ENCODE measurements at places on chromosomes 6 and 20. TPM values are rescaled to one million over a fixed set of nuclear protein-coding genes. Genes with fewer than 3 reads are reported as not detected.

DNA sequence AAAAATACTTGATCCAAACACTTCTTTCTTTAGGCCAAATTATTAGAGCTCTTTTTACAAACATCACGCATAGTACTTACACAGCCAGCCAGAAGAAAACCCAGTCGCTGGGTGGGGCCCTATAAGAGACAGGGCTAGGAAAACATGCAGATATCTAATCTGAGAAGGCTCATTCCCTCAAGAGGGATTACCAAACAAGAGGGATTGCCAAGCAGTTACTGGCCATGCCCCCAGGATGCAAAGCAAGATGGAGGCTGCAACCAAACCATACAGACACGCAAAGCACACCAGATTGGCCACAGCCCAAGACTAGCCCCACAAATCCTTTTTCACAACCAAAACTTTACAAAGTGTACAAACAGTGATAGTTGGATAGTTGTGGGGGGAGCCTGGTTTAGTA is 1235.4 kb upstream of the GJE1 start:
- DNase-seq, result no peak
- no peaks in the 10 kb centered on the region for H3K4me1 ChIP-seq
- no peaks in the 10 kb centered on the region for H3K36me3 ChIP-seq

DNA sequence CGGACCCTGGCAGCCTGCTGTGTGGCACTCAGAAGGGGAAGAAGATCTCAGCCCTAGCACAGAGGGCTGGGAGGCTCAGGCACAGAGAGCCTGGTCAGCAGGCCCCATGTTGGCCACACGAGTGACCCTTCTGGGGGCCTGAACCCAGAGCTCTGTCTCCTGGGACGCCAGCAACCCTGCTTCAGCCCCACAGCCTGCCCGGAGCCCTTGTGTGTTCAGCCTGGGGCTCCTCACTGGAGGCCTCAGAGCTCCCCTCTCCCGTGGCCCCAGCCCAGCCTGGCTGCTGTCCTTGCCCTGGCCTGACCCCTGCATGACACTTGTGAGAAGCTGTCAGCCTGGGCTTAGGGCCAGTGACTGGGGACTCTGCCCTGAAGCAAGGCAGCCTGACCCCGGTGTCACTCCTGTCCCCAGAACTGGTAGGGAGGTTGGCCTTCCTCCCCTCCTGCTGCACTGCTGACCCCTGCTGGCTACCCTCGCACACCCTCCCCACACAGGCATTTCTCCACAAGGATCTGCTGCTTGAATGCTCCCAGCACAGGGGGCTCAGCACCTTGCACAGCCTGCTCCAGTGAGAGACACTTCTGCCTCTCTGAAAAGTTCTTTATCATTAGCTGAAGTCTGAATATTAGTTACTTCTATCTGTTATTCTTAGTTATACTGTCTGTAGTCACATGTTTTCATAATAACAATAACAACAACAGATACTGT is 15.4 kb upstream of the IP6K3 start:
- no peaks in the 10 kb centered on the region for H3K27me3 ChIP-seq
- no peak for DNase-seq
- H3K4me3 ChIP-seq, result no peak overlapping the region
- H3K4me1 ChIP-seq, result peaks cover 46% of the 10 kb centered on the region
- H3K36me3 ChIP-seq, result peaks cover 1% of the 10 kb centered on the region

DNA sequence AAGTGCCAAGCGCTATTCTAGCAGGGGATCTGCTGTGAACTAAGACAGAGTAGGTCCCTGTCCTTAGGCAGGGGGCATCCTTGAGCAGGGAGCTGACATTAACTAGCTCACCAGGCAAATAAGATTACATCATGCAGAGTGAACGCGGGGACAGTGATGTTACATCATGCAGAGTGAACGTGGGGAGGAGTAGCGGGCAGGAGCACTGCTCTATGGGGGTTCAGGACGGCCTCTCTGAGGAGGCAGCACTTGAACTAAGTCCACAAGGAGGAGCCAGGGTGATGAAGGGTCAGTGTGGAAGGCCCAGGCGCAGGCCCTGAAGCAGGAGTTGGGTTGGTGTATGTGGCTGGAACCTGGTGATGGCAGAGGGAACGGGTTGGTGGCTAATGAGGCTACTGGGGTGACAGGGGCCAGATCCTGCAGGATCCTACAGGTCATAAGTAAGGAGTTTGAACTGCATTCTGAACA is 38.7 kb downstream of the KAT14 start:
- H3K27ac ChIP-seq, result no peak overlapping the region
- H3K36me3 ChIP-seq, result peaks cover 40% of the 10 kb centered on the region
- DNase-seq, result no peak
- H3K27me3 ChIP-seq, result no peaks in the 10 kb centered on the region
- no peaks in the 10 kb centered on the region for H3K4me1 ChIP-seq

DNA sequence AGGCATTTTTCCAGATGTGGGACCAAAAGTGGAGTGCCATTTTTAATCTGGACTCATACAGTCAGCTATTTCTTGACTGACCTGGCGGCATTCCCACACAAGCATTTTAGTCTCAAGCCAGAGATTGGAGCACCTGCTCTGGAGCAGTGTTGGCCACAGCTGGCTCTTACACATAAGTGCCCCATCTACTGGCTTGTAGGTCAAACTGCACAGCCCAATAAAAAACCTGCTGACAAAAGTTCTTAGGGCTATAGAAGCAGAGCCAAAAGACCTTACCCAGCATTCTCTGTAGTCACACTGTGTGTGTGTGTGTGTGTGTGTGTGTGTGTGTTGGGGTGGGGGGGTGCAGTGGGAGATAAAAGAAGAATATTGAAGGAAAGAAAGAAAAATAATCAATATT is 38.6 kb upstream of the SENP6 start:
- peaks cover 2% of the 10 kb centered on the region for H3K36me3 ChIP-seq
- no peak overlapping the region for H3K27ac ChIP-seq
- H3K27me3 ChIP-seq, result peaks cover 67% of the 10 kb centered on the region
- no peak overlapping the region for H3K4me3 ChIP-seq

GRCh38 chr20:1255675-1256074 is 10.4 kb upstream of the SNPH start:
- H3K27me3 ChIP-seq, result peaks cover 40% of the 10 kb centered on the region
- no peak overlapping the region for H3K4me3 ChIP-seq
- no peaks in the 10 kb centered on the region for H3K36me3 ChIP-seq
- H3K4me1 ChIP-seq, result no peaks in the 10 kb centered on the region

The ADGB gene
- not detected for total RNA-seq

The LCA5 gene
- 4.2 TPM for total RNA-seq

The C4A gene
- 13.5 TPM for total RNA-seq

The GDAP1L1 gene
- total RNA-seq, result not detected

The FUT9 gene
- not detected for total RNA-seq

The TCP11 gene
- total RNA-seq, result 0.43 TPM

The DNAH8 gene
- total RNA-seq, result 0.21 TPM

The NFKBIE gene
- 11.1 TPM for total RNA-seq

All from osteocyte (in vitro differentiated cells).